ENCODE measurements at places on chromosomes 11 and 22.

DNA sequence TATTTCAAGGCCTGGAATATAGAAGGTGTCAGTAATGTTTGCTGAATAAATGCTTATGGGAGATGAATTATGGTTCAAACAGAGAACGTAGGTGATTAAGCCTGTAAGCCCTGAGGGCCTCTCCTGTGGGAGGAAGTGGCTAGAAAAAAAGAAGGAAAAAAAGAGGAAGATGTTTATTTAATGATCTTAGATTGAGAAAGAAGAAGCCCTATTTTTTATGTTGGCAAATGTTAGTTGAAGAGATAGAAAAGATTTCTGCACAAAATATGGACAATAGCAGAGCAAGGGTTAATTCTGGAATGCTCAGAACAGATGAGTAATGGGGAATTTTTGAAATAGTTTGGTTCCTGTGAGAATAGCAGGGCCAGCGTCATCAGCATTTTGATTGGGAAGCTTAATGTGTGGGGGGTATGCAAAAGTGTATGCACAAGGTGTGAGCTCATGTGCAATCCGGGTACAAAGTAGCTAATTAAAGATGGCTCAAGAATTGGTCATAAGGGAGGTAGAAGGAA, 95.7 kb downstream of the TEAD1 start:
- DNase-seq, result peak; percentile 91

DNA sequence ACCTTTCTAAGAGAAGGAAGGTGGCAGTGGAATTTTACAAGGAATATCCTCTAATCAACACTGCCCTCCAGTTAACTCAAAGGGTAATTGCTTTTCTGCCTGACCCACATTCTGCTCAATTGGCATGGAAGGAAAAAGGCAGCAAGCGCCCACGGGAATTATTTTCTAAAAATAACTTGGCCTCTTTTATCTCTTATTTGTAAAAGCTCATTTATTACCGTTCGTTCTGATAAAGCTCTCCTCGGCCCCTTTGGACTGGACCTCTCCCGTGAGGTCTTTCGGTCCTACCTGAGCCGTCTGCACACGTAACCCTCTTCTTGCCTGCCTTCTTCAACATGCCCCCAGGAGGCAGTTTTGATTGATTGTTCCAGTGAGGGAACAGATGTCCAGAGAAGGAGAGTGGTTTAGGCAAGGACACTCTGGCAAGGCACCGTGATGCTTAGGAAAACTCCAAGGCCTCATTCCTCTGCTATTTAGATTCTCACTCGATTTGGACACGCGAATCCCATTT, 53.2 kb upstream of the CRTAM start:
- no peak for DNase-seq

- peak; percentile 76 for DNase-seq
These were observed 37.9 kb downstream of the CELF1 start for GRCh38 chr11:47514825-47515647.

DNA sequence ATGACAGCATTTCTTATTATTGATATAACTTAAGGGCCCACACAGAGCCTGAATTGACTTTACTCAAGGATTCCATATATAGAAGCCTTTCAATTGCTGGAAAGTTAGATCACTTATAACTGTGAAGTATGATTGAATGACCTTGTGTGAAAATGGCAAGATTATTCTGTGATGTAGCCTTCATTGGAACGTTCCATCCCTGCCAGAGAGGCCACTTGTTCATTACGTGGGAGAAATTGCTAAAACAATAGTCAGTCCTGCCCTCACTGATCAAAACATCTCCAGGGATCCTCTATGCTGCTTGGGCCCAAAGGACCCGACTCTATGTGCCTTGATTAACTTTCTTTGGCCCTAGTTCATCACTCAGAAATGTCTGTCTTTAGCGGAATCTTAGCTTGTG, 159.5 kb upstream of the BLID start:
- no peak for DNase-seq

DNA sequence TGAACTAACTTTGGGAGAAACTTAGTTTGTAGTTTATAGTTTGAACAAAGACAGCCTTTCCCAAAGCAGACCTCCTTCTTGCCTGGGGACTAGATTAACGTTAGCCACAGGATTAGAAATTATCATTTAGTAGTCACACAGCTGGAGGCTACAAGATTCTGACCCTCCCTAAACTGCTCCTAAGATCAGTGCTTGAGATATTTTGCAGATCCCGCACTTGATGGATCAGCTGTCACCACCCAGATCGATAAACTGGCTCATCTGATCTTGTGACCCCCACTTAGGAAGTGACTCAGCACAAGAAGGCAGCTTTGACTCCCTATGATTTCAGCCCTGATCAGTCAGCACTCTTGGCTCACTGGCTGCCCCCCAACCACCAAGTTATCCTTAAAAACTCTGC, 1.6 kb downstream of the SLC22A24 start:
- DNase-seq, result peak; percentile 16

DNA sequence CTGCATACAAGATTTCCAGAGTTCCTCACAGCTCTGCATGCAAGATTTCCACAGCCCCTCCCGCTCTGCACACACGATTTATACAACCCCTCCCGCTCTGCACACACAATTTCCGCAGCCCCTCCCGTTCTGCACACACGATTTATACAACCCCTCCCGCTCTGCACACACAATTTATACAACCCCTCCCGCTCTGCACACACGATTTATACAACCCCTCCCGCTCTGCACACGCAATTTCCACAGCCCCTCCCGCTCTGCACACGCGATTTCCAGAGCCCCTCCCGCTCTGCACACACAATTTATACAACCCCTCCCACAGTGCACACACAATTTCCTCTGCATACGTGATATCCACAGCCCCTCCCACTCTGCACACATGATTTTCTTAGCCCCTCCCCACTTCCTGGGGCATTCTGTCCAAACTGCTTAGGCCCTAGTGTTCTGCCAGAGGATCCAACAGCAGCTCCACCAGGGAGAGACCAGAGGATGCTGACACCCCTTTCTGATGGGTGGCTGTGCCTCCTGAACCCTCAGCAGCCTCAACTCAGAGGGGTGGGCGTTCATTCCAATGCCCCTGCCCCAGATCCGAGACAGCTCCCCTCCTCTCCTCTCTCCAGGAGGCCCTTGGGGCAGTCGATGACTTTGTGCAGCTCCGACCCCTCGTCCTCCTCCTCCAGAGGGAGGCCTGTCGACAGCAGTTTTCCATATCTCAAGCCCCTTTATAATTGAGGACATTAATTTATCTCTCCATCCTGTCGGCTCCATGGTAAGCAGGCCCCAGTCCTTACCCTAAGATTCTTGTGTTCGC, 671.7 kb downstream of the BRD1 start:
- no peak for DNase-seq

DNA sequence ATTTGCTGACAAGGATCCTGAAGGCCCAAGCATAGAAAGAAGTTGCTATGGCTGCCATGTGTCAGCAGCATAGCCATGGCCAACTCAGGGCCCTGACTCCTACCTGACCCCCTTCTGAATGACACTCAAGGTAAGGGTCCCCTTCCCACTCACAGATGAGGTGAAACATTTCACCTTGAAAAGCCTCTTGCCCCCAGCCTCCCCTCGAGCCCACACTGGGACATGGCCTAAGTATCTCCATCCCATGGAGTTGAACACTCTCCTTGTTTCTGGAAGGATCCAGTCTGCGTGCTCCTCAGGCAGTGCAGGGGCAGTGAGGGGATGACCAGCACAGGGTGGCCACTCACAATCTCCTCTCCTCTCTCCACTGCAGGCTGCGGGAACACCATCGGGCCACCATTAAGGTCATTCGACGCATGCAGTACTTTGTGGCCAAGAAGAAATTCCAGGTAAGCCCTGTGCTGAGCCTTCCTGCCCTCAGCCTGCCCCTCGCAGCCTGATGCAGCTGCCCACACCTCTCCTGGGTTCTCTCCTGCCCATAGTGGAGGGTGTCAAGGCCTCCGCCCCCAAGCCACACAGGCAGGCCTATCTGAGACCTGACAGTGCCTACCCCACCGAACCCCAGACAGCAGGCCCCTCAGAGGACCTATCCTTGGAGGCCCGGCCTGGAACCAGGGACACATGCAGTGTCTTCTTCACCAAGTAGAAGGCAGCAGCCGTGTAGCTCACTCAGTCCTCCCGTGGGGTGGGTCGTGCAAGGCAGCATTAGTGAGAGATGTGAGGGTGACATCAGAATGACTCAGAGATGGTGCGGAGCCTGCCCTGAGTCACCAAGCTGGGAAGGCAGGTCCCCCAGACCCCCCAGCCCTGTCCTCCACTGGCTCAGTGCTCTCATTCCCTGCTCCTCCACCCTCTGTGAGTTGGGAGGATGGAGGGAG, 68.9 kb upstream of the KCNQ1OT1 start:
- DNase-seq, result peak; percentile 86

- no peak for DNase-seq
These were observed 108.3 kb downstream of the SWAP70 start for GRCh38 chr11:9772218-9772617.

- DNase-seq, result peak; percentile 53
These were observed 97.5 kb upstream of the ANO3 start for GRCh38 chr11:26234451-26234850.

GRCh38 chr22:39434243-39434653, 22.6 kb upstream of the MGAT3 start:
- DNase-seq, result no peak

DNA sequence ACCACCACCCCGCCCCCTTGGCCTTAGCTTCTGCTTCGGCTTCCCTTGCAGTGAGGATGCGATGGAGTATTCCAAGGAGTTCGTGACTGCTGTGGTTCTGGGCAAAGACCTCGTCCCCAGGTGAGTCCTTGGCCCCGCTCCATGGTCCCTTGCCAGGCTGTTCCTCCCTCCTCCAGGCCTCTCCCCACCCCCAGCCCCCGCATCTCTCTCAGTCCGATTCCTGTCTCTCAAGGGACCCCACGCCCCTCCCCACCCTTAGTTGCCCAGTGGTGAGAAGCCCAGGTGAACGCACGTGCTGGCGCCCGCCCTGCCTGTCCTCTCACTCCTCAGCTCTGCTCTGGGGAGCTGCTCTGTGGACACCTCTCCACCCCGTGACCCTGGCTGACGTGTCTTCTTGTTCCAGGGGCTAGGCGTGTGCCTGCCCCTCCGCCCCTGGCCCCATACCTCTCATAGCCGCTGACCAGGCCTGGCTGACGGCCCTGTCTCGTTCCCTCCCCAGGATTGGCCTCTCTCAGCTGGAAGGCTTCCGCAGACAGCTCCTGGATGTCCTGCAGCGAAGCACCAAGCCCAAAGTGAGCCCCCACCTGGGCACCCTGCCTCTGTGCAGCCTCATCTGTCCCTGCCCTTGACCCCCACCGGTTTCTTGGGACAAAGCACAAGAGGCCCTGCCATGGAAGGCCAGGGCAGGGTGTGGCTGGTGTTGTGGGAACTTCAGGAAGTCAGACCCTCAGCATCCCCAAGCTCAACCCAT, 14.6 kb upstream of the MYRF start:
- no peak for DNase-seq

DNA sequence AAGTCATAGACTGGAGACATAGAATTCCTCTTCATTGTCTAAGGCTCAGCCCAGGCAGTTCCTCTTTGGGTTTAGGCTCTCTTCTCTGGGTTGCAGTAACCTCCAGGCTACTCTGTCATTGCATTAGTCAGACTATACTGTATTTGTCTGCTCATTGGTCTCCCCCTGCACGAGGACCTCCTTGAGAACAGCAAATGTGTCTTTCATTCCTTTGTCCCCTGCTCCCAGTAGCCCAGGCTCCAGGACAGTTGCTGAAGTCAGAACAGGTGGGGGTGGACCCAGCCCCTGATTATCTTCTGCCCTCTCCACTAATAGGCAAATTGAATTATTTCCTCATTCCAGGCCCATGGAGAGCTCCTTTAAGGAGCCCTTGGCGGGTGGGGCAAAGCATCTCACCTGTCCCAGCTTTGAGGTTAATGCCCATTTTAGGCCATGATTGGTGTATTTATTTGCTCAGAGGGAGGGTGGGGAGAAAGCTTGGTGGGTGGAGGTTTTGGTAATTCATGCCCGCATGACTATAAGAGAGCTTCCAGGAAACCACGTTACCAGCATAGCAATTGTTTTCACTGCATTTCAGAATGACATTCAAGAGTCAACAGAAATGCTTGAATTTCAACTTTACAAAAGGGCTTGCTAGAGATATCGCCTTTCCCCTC, 40.9 kb downstream of the NAV2 start:
- peak; percentile 67 for DNase-seq

- no peak for DNase-seq
These were observed 83.0 kb downstream of the PDHX start for GRCh38 chr11:34999453-34999852.
